LoVo (cell line): ENCODE measurements at places on chromosomes 7 and 10.

DNA sequence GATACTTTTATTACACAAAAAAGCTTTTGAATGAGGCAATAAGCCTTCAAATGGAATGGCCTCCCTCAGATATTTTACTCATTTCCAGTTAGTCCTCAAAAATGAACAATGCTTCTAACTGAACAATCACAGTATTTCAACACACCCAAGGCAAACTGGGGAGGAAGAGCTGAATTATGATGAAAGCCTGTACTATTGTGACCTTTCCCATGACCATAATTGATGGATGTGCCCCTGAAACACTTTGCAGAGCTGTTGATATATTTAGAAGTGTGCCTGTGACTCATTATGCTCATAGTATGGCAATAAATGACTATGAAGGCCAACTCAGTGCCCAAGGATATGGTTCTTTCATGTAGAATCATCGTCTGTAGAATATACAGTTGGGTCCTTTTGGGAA lies 248.1 kb downstream of the AHR start:
- DNase-seq: no peak

DNA sequence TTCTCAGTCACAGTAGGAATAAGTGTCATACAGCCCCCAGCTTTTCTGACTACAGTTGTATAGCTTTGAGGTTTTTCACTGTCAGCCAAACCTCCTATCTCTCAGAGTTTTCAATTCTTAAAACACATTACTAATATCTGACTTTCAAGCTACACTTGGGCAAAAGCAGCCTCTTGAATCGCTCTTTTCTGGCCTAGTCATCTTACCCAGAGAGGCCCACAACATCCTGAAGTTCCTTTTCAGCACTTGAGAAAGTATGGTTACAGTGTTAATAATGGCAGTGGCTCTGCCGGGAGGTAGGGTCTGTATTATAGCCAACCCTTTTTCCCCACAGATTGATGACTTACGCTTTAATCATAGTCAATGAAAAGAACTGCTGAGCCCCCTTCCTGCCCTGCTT lies 181.0 kb downstream of the LRRC4 start:
- no peak for DNase-seq

- DNase-seq: no peak
Measured at GRCh38 chr7:20032741-20033140, 184.4 kb downstream of the MACC1 start.

- peak; percentile 84 for DNase-seq
Measured at GRCh38 chr7:139645572-139646523, 122.4 kb downstream of the CLEC2L start.

DNA sequence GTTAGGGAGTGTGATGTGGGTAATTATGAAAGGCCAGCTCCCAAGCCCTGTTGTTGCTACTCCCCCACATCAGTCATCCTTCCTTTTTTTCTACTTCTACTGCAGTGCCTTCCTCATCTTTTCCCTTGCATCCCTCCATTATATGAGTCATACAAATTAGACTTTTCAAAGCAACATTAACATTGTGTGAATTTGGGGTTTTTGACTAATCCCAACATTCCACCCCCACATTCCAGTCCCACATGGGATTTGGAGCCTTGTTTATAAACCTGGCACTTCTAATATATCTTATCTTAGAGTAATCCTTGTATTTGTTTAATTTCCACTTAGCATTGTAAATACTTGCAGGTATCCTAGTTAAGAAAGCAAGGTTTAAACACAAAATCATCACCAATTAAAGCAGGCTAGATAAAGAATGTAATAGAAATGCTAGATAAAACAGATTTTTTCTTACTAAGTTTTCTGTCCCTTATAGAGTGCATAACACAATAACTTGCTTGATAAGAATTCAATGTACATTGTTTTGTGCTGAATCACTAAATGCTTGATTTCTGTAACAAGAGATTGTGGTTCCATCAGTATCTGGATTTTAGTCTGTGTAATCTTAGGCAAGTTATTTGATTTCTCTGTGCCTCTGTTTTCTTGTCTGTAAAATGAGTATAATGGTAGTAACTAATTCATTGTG lies 165.8 kb downstream of the CFTR start:
- peak; percentile 46 for DNase-seq

- no peak for DNase-seq
Measured at GRCh38 chr10:99621454-99622251, 1.4 kb upstream of the SLC25A28 start.

DNA sequence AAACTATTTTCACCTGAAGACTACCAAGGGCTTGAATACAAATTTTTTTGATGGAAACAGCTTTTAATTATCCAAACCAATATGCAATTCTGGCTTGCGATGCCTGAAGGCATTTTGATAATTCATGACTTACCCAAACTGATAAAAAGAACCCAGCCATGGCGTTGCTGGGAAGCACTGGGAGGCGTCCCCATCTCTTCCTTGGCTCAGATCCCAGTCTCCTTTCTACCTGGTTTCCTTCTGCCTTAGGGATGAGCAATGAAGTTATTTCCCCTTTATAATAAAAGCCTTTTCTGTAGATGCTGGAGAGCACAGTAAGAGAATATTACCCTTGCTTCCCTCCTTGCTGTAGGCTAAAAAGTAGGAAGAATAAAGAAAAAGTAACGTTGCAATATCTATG lies 129.1 kb upstream of the ANK3 start:
- no peak for DNase-seq

DNA sequence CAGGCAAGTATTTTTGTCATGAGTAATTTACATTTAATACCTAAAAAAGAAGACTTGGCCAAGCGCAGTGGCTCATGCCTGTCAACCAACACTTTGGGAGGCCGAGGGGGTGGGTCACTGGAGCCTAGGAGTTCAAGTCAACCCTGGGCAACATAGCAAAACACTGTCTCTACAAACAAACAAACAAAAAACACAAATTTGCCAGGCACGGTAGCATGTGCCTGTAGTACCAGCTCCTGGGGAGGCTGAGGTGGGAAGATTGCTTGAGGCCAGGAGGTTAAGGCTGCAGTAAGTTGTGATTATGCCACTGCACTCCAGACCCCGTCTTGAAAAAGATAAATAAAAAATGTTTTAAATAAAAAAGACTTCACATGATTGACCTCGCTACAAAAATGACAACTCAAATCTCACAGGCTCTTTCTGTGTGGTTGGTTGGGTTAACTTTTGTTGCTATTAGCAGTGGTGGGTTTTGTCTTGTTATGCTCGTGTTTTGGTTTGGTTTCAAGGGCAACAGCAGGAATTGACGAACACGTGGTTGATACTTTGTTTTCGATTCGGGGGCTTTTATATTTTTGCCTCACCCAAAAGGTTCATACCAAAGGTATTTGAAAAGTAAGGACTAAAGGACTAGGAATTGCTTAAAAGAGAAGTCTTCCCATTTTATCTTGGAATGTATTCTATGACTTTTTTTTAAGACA lies 227.2 kb upstream of the MKLN1 start:
- no peak for DNase-seq

- DNase-seq: no peak
Measured at GRCh38 chr7:98357751-98358161, 43.1 kb downstream of the BAIAP2L1 start.

DNA sequence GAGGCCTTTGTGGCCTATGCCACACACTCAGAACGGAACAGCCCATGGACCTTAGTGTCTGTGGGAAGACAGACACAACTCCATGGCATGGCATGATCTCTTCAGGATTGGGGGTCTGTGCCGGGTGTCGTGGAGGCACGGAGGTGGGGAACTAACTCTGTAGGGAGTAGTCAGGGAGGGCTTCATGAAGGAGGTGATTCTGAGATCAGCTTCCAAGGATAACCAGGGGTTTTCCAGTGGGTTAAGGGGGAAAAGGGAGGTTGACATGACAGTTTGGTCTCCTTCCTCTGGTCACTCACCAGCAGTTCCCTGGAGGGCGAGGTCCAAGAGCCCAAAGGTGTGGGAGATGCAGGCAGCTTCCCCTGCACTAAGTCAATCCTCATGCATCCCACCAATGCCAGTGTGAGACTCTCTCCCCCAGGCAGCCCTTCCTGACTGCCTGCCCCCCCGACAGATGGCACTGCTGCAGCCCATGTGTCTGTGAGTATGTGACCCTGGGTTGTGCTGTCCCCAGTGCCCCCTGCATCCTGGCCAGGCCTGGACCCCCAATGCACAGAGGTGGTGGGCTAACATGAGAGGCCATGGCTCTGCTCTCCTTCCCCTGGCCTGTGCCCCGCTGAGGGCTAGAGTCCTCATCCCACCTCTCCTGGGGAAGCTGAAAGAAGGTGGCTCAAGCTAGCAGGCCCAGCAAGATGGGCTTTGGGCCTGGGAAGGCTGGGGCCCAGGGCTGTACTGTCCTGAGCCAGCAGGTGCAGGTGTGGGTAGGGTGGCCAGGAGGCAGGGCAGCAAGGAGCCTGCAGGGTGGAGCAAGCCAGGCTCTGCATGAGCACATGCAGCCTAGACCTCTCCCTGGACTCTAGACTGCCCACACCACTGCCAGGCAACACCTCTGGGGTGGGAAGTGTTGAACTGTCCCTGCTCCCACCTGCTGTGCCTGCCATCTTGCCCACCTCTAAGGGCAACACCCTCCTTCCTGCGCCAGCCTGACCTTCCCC lies 39.7 kb downstream of the RASGEF1A start:
- DNase-seq: no peak

DNA sequence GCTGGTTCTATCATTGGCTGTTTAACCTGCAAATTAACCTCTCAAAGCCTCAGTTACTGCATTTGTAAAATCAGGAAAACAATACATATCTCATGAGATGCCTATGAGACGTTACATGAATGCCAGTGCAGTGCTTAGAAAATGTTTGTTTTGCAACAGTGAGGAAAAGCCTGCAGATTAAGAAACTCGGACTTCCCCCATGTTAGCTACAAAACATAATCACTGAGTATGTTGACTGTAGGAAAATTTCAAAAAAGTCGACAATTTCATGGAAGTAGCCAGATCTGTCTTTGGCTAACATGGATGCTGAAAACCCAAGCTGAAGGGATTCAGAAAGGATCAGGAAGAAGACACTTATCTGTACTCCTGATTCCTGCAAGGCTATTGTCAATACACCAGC lies 121.4 kb downstream of the TRIL start:
- no peak for DNase-seq

DNA sequence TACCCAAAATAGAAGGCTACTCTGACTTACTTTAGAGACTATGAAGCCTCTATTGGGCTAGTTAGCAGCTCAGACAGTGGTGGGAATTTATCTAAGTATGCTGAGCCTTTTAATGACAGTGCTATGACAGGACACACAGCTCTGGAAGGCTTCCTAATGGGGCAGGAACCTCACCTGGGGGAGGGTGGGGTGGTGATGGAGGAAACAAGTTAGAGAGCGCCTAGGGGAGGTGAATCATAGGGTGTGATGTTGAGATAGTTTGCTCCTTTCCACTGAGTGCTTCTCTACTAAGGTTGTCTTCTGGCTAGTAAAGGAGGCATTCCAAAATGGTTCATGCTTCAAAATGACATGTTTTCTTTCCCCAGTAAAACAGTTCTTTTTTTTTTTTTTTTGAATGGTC lies 42.1 kb downstream of the PPP1R9A start:
- DNase-seq: no peak

- DNase-seq: no peak
Measured at GRCh38 chr7:97219237-97219636, 101.7 kb downstream of the SDHAF3 start.

- DNase-seq: no peak
Measured at GRCh38 chr7:104650991-104651640, 322.7 kb downstream of the LHFPL3 start.

- DNase-seq: no peak
Measured at GRCh38 chr7:36019980-36020379, 133.1 kb upstream of the EEPD1 start.

GRCh38 chr7:121306565-121306964 lies 22.2 kb upstream of the WNT16 start:
- DNase-seq: no peak

DNA sequence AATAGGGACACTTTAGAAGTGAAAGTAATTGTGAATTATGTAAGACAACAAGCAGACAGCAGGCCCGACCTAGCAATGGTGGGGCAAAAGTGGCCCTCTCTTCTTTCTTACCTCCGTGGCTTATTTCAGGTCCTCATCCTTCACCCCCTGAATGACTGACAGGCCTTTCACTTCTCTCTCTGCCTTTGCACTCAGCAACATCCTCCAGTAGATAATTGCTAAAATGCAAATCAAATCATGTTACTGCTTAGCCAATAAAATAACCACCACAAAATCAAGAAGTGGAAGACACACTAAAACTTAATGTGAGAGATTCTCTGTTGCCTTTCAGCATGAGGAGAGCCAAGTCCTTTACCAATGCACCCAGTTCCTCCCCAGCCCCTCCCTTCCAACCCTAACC lies 274.6 kb upstream of the ZNF32 start:
- no peak for DNase-seq

- DNase-seq: no peak
Measured at GRCh38 chr10:77228559-77228958, 409.0 kb downstream of the KCNMA1 start.

DNA sequence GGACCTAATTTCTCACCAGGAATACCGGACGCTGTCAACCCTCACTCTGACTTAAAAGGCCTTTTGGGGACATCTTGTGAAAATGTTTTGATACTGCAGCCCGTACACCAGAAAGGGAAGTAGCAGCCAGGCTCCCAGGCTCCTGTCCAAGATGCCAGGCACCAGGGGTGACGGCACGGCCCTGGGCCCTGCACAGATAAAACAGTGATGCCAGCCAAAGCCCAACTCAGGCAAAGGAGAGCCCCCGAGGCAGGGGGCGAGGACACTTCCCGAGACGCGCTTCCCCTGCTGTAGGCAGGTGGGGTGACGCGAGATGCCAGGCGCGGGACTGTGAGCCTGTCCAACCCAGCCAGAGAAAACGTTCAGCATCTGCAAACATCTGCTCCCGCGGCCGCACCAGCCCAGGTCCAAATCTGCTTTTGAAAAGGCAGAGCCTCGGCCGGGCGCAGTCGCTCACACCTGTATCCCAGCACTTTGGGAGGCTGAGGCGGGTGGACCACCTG lies 15.7 kb downstream of the ZFAND2A start:
- DNase-seq: no peak

GRCh38 chr10:126063353-126063791 lies 167.0 kb downstream of the FANK1 start:
- DNase-seq: peak; percentile 23

DNA sequence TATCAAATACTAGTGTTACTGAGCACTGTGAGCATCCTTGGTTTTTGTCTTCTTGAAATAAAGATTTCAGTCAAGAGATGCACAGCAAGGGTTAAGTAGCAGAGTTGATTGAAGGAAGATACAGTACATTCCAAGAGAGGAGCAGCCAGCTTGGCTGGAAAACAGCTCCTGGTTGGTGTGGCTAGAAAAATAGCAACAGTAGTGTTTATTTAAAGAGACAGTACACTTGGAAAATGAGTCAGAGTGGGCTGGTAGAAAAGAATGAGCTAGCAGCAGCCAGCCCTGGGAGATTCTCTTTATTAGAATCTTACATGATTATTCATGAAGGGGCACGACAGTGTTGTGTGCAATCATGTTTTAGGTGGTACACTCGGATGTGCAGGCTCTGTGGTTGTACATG lies 1016.4 kb upstream of the SORCS1 start:
- no peak for DNase-seq

- DNase-seq: no peak
Measured at GRCh38 chr10:73858750-73859427, 15.5 kb downstream of the CAMK2G start.
